ENCODE measurements at places on chromosomes 4 and X.

GRCh38 chrX:51852621-51853020 is 40.8 kb upstream of the MAGED1 start:
- no peak for DNase-seq

DNA sequence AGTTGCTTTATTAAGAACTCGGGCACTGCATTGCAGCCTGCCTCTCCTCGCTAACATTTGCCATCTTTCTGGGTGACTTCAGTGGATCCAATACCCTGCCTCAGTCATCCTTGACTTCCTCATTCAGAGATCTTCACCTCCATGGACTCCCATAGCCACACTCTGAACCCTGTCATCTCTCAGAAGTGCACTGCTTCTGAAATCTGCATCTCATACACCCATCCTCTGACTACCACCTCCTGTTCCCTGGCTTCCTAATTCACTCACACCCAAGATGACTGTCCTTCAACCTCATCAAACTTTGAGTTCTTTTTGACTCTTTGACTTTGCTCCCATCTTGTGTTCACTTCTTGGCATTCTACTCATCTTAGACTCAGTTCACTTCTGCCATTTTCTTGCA is 25.3 kb upstream of the CYBB start:
- no peak for DNase-seq

DNA sequence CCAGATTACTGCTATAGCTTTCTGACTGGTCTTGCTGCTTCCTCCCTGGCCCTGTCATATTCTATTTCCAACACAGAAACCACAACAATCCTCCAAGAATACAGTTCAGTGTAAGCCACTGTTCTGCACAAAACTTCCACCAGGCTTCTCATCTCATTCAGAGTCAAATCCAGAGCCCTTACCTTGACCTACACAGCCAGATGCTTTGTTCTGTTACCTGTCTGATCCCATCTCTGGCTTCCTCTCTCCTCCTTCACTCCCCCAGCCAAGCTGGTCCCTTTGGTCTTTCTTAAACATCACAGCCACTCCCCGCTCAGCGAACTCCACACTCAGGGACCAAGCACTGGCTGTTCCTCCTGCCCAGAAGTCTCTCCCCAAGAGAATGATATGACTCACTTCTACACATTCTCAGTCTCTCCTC is 84.8 kb upstream of the BMP2K start:
- DNase-seq: no peak

DNA sequence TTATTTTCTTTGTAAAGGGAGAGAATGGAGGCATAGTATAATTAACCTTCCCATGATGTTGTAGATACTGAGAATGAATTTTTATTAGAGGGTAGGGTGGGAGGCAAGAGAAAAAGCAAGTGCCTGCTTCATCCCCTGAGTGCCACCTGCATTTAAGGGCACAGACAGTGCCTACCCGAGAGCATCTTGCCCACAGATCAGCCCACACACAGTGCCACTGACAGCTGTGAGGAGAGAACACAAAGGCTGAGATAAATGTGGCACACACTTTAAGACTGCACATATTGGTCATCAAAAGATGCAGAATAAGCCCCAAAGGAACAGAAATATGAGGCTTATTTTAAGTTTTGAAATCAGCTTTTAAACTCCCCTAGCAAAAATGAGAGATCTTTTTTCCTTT is 250.8 kb downstream of the SLC39A8 start:
- DNase-seq: no peak

GRCh38 chr4:8307714-8308113 is 38.2 kb downstream of the HTRA3 start:
- no peak for DNase-seq

DNA sequence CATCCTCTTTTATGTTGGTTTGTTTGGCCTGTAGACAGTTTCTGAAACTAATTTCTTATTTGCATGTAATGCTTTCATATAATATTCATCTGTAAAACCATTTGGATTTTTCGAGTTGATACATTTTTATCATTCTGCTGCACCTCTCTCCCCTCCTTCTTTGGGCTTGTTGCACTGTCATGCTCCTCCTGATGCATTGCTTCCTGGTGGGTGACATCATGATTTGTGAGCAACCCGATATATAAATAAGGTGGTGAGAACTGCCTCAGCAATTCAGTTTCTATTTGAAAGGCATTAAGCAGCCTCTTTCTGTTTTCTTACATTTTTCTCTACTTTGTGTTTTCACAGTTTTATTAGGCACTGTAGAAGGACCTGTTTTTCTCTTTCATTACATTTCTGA is 515.7 kb downstream of the RPA4 start:
- DNase-seq: peak; percentile 54

GRCh38 chr4:94436512-94436911 is 15.2 kb upstream of the PDLIM5 start:
- DNase-seq: no peak

DNA sequence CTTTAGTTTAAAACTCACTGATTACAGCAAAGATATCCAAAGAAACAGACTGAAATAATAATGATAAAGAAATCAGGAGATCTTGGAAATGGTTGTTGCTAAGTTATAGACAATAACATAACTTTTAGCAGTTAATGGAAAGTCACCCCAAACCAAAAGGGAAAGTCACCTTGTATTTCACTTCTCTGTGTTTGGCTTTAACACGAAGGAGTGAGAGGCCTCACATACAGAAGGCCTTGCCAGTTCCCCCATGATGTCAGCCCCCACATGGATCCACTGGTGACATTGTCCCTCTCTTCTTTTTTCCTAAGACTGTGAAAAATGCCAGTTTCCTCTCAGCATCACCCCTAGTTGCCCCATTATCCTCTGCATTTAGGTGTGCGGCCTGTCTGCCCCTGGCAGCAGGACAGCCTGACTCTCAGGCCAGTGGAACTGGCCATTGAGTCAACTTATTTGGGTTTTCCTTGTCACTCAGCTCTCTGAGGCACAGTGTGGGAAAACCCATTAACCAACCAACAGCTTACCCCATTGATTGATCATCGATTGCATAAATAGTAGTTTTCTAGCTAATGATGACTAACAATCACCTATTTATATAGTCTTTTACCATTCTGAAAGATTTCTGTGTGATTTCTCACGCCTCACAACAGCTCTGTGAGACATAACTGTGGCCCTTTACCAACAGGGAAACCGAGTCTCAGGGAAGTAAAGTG is 308.1 kb downstream of the PTTG2 start:
- no peak for DNase-seq

- no peak for DNase-seq
Observed at GRCh38 chrX:136196691-136197155, 49.4 kb downstream of the FHL1 start.

DNA sequence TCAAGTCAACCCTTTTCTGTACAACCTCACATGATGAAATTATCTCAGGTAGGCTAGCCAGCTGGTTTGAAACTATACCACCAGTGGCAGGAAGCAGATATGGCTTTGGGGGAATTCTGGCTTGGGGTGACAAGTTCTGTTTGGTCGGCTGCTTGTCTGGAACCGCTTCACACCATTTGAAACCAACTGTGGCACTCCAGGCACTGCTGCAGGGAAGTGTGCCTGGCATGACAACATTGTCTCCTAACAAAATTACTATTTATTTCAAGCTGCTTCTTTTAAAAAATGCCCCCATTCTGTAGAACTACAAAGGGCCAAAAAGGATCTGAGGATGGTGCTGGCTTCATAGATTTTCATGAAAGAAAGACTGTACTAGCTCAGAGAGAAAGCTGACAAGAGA is 37.1 kb upstream of the GPM6B start:
- no peak for DNase-seq

DNA sequence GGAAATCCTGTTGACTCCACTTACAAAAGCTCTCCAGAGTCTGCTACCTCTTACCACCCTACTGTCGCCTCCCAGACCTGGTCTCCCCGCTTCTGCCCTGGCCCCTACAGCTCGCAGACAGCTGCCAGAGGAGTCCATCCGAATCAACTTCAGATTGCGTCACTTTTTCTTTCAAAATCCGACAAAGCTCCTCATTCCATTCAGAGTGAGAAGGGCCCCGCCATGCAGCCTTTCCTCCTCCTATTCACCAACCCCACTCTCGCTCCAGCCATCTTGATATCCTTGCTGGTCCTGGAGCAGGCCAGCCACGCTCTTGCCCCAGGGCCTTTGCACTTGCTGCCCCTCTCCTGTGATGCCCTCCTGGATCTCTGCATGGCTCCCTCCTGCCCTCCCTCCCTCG is 5.2 kb upstream of the OPN1LW start:
- DNase-seq: no peak

DNA sequence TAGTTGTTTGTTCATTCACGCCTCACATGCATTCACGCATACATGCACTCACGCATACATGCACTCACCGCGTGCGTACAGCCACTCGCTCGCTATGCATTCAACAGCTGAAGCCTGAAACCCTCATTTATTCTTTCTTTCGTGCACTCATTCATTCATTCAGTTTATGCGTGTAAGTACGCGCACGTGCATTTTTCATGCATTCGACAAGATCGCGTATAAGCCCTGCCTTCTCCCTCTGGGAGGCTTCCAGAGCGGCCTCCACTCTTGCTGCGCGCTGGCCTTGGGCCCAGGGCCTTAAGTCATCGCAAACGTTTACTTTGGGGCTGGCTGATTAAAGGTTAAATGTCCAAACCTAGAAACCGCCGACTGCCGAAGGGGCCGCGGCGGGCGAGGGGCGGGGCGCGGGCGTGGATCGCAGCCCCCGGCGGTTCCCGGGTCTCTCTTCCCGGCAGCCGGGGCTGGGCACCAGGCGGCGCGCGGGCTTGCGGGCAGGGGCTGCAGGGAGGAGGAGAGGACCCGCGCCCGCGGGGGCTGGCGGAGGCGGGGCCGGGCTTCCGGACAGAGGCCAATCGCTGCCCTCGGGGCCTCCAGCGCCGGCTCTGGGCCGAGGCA is at the start of gene GYG2:
GYG2 (plus strand) TSS at position 587 of the 615 bp plus-strand sequence. CDS start 1,259 bp downstream, outside the sequence.
- DNase-seq: no peak

- DNase-seq: no peak
Observed at GRCh38 chr4:42821230-42821629, 71.3 kb upstream of the GRXCR1 start.

DNA sequence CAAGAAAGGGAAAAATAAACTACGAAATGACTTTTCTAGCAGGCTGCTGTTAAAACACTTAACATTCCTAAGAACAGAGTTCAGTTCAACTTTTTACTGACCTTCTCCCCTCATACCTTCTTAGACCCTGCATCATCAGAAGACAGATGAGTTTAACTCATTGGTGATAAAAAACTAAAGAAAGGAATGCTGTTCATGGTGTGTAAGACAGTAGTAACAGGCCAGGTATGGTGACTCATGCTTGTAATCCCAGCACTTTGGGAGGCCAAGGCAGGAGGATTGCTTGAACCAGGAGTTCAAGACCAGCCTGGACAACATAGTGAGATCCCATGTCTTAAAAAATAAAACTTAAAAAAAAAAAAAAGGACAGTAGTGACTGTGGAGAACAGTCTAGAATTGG is 16.2 kb downstream of the RBM47 start:
- no peak for DNase-seq

GRCh38 chr4:127352220-127353113 is 280.3 kb upstream of the INTU start:
- DNase-seq: no peak

- DNase-seq: no peak
Observed at GRCh38 chrX:84182516-84182915, 5.5 kb downstream of the RPS6KA6 start.

DNA sequence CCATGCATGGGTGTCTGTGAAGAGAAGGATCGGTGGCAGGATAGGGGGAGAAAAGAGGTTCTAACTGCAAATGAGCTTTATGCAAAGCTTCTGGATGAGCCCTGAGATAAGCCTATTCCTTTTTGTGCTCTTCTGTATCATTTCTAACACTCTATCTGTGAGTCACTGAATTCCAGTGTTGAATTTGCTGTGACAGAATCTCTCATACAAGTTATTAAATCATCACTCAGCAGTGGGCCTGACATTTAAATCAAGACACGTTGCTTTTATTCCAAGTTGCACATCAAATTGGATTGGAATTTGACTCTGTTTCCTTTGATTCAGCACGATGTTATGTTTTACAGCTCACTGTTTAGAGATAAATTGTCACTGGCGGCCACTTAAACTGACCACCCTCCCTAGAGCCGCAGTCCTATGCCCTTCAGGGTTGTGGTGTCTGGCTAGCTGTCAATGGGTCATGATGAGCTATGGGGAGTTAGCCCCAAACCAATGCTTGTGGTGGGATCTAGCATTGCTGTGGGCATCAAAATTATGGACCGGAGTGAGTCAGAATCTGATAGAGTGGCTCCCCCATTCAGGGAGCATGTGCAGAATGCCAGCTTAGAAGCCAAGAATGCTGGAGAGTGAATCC is 42.7 kb downstream of the LHFPL1 start:
- DNase-seq: no peak

- DNase-seq: no peak
Observed at GRCh38 chrX:53950130-53950733, 94.0 kb downstream of the PHF8 start.

GRCh38 chrX:108199691-108200090 is 108.1 kb downstream of the ATG4A start:
- DNase-seq: no peak

DNA sequence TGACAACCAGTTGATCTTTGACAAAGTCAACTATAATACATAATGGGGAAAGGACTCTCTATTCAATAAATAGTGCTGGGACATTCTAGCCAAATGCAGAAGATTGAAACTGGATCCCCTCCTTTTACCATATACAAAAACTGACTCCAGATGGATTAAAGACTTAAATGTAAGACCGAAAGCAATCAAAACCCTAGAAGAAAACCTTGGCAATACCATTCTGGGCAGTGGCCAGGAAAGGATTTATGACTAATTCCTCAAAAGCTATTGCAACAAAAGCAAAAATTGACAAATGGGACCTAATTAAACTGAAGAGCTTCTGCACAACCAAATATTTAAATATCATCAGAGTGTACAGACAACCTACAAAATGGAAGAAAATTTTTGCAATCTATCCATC is 185.1 kb downstream of the NPNT start:
- no peak for DNase-seq

- no peak for DNase-seq
Observed at GRCh38 chr4:16914208-16914607, 15.8 kb upstream of the LDB2 start.

- peak; percentile 77 for DNase-seq
Observed at GRCh38 chr4:83340692-83341343, 6.2 kb upstream of the HPSE start.

DNA sequence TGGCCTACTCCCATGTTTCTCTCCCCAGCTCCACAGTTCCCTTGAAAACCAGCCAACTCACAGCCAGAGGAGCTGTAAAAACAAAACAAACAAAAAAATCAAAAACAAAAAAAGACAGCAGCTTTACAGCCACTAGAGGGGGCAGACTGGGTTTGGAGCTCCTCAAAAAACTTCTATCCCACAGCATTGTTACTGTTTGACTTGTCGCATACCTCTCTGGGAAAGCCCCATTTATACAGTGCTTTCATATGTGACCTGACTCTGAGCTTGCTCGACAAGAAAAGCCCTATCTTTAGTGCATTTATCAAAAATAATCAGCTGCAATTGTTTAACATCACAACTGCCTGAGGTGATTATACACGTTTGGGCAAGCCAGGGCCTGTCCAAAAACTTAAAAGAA is 21.6 kb downstream of the TSPAN6 start:
- DNase-seq: no peak
